Stomach (tissue), 19 donors: ENCODE measurements at places on chromosomes 3 and 15. TPM values are rescaled to one million over a fixed set of nuclear protein-coding genes. Genes with fewer than 3 reads are reported as not detected.

TRIM71 gene
- under 0.01 TPM for total RNA-seq

CCDC14 gene
- total RNA-seq = 74.9 TPM

CHST13 gene
- 12.5 TPM for total RNA-seq

CHDH gene
- total RNA-seq = 47.8 TPM

RETNLB gene
- total RNA-seq = not detected

SLC27A2 gene
- not detected for total RNA-seq

LHFPL4 gene
- 0.43 TPM for total RNA-seq

ARL14 gene
- total RNA-seq = 35.9 TPM

KBTBD13 gene
- not detected for total RNA-seq

GNB4 gene
- total RNA-seq = 43.2 TPM

DNA sequence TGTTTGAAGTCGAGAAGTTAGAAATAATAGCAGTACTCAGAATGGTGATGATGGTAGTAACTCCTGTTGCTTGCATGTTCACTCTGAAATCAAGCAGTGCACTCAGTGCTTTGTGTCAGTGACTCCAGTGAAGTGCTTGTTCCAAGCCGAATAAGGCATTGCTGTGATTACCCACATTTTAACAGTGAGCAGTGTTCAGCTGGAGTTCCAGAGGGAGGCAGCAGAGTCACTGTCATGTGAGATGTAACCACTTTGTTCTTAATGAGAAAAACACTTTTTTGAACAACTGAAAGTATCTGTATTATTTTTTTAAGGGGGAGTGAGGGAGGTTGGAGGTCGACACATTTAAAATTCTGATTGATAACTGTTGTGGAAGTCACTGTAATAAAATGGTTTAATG, 3.7 kb downstream of the MDFIC2 start:
- no peak for DNase-seq

- no peak for DNase-seq
Measured at GRCh38 chr15:47570881-47571640, 146.2 kb upstream of the SEMA6D start.

DNA sequence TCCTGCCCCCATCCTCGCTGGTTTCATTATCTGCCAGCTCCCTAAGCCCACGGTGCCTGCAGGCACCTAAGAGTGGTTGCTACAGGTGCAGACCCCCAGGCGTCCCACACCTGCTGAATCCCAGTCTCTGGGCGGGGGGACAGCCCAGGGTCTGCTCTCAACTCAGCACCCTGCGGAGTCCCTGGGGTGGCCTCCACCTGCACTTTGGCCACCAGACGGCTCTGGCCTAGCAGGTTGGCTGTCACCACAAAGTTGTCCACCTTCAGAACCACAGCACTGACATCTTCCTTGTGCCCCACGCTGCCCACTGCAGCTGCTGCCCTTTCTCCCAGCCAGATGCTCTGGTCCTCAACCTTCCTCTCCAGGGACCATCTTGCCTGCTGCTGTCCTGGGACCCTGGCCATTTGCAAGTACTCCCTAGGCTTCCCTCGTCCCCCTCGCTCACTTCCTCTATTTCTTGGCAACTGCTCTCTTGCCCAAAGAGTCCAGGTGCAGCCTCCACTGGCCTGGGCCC, 34.9 kb upstream of the SNRPA1 start:
- DNase-seq = no peak

DNA sequence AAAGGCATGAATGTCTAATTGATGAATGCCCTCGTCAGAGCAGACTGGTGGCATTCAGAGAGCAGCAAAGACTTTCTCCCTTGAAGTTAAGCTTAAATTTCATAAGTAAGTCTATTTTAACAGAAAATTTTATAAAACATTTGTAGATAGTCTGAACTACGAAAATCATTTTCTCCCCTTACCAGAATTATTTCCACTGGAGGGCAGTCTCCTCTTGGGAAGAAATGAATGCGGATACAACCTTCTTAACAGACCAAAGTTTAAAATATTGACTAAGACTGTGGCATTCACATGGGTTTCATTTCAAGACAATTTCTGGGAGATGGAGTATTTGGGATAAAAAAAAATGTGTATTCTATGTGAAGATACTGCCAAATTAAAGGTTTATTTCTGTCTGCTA, 669.0 kb downstream of the FHIT start:
- DNase-seq = peak; percentile 22

DNA sequence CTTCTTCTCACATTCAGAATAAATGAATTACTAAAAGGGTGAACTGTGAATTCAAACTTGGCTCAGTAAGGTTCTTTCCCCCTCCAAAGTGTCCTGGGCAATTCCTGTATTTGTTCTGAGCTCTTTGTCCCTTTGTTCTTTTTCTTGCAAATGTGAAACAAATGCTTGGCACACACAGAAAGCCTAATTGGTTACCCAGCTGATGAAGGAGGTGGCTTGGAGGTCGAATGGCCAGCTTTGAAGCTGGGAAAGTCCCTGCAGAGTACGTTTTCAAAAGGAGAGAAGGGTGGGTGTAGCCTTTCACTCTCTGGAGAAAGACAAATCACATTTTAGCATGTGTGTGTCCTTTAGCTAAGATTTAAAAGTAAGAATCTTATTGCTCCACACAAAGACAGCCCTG, 154.4 kb downstream of the PEX5L start:
- DNase-seq = peak; percentile 41

- DNase-seq = no peak
Measured at GRCh38 chr3:176848431-176849214, 348.7 kb downstream of the TBL1XR1 start.

GRCh38 chr3:71350998-71351397, 232.5 kb downstream of the FOXP1 start:
- no peak for DNase-seq

GRCh38 chr15:76799760-76800159, 105.4 kb downstream of the SCAPER start:
- no peak for DNase-seq

GRCh38 chr15:60526127-60526616, 47.2 kb upstream of the ICE2 start:
- peak; percentile 35 for DNase-seq

GRCh38 chr15:40108061-40108854, 421 bp downstream of the BMF start:
- peak; percentile 56 for DNase-seq

DNA sequence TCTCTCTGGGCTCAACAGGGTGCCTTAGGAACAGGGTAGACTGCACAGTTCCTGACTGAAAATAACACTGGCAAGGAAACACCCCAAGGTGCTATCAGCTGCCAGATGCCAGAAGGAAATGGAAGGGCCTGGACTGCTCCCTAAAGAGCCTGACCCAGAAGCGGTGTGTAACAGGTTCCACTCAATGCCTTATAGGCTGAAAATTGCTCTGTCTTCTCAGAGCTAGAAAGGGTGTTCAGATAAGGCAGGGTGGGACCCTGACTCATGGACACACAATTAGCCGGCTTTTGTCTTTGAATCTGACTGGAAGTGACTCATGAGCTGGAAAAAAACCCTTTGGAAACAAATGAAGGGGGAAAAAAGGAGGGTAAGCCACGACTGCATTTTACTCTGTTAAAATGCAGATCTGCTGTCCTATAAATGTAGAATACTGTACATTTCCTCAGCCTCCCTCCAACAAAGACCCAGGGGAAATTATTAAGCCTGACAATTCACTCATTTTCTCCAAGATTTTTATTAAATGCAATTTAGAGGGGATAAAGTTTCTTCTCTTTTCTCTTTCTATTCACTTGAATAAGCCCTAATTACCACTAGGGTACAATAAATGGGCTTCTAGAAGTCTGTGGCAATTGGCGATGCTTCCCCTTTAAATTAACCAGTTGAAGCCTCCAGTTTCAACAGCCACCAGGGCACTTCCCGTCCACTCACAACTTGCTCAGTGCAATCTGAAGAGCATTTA, 160.2 kb upstream of the TBL1XR1 start:
- DNase-seq = peak; percentile 62

GRCh38 chr3:48536116-48536515, 20.5 kb downstream of the PFKFB4 start:
- no peak for DNase-seq

- no peak for DNase-seq
Measured at GRCh38 chr15:67303490-67304363, 49.1 kb downstream of the IQCH start.

DNA sequence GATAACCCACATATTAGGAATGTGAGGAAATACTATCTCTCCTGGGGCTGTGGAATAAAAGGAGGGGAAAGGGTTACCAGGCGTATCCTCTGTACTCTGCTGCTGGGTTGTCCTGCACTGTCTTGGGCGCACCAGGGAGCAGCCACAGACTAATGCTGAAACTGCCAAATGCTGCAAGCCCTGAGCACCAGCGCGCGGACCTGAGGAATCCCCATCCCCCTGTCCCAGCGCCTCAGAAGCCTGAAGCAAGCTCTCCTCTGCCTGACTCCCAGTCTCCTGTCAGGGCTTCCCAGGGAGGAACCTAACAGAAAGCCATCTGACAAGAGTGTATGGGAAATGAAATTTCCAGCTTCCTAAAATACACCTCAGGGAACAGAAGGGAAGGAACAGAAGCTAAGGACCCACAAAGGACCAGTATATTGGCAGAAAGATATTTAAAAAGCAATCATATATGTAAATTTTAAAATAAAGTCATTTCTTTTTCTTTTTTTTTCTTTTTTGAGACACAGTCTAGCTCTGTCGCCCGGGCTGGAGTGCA, 158.3 kb upstream of the C2CD4B start:
- DNase-seq = no peak
